Activated CD8-positive, alpha-beta memory T cell treated with anti-CD3 and anti-CD28 coated beads for 1 hour (primary cell): ENCODE measurements at places on chromosomes 3 and 15.

DNA sequence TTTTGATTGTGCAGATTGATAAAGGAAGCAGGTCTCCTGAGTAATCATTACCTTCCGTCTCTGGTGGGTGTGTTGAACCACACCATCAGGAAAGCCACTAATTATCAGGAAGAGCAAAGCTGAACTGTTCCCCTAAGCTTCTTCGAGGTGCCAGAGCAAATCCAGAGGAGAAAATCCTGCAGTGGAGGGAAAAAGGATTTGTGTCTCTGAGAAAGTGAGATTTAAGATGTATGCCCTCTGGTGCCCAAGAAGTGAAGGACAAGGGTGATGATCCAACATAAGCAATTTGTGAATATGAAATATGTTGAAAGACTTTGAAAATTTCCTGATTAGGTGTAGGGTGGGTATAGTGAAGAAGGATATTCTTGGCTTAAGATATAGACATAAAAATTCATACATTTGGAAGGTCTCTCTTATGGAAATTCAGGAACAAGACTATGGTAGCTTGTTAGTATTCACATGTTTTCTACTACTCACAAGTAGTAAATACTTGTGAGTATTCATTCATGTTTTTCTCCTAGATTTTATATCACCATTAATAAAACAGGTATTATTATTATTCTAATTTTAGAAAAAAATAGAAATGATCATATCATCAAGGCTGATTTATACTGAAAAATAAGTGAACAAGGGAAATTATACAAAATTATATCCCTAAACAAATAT is 34.8 kb downstream of the COMMD2 start:
- no peak for DNase-seq

DNA sequence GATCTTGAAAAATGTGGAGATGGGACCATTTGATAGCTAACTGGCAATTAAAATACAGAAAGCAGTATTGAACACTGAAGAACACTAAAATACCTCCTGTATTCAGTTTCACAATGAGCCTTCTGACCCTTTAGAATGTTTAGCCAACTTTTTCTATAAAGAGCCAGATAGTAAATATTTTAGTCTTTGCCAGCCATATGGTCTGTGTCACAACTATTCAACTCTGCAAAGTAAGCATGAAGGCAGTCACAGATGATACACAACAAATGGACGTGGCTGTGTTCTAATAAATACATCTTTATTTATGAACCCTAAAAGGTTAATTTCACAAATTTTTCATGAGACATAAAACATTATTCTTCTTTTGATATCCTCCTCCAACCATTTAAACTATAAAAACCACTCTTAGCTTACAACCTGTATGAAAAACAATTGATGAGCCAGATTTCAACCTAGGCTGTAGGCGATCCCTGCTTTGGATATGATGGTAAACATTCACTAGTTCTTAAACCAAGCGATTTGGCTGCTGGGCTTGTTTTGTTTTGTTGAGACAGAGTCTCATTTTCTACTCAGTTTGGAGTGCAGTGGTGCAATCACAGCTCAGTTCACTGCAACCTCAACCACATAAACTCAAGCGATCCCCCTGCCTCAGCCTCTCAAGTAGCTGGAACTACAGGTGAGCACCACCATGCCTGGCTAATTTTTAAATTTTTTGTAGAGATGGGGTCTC is 13.6 kb upstream of the CSPG5 start:
- DNase-seq: no peak

GRCh38 chr3:185532901-185533300 is 19.5 kb downstream of the LIPH start:
- no peak for DNase-seq

DNA sequence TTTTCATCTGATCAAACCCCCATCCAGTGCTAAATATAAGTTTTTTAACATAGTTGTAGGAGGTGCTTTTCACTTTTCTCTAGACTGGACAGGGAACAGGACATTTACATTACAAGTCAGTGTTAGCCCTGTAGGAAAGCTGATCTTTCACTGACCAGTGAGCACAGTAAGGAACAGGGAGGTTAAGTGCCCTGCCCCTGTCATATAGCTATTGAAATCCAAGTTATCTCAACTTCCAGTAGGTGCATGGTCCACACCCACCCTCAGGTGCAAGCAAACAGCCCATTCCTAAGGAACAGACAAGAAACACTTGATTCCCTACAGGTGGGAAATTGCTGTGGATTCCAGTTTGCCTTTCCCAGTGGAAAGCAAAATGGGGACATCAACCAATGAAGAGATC is 79.1 kb upstream of the EIF1B start:
- DNase-seq: no peak

DNA sequence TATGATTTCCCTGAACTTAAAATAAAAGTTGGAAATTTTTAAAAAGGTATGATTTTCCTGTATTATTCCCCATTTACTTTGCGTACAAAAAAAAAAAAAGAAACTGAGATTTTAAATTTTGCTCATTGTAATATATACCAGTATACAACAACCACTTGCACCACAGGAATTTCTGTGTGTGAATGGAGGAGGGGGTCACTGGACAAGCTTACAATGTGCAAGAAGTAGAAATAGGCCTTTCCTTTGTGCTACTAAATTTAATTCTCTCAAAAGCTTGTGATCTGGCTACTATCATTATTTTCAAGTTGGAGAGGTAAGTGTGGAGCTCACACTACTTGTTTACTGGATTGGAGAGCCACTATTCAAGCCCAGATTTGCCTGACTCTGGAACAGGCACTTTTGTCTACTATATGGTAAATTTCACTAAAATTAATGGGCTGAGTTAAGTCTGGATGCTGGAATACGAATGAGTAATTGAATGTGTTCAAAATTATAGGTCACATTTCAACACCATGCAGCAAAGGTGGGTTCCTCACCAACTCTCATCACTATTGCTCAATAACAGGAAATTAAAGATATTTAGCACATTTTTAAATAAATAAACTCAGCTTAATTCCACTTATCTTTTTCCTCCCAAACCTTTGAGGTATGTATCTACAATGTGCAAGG is 148.0 kb upstream of the MBNL1 start:
- DNase-seq: no peak

DNA sequence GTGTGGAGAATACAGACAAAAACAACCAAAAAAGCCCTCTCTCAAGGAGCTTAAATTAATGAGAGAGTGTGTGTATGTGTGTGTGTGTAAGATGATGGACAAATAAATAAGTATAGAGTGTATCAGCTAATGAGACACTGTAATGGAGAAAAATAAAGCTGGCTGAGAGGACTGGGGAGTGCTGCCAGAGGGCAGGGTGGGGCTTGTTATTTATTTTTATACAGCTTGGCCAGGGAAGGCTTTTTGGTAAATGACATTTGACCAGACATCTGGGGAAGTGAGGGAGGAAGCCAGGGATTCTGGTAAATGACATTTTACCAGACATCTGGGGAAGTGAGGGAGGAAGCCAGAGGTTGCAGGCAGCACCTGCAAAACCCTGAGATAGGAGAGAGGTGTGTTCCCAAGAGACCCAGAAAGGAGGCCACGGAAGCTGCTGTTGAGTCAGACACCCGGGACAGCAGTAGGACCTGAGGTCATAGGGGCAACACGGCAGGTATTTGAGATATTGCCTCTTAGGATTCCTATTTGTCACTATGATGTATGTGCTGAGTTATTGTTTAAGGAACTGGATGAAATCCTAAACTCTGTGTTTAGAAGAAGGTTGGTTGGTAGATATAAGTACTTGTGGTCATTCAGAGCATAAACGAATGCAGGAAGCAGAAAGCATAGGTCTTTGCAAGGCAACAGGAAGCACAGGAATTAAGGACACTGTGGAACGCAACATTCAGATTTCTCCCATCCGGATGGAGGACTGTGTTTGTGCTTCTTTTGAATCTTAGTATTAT is 2.7 kb downstream of the SV2B start:
- no peak for DNase-seq

DNA sequence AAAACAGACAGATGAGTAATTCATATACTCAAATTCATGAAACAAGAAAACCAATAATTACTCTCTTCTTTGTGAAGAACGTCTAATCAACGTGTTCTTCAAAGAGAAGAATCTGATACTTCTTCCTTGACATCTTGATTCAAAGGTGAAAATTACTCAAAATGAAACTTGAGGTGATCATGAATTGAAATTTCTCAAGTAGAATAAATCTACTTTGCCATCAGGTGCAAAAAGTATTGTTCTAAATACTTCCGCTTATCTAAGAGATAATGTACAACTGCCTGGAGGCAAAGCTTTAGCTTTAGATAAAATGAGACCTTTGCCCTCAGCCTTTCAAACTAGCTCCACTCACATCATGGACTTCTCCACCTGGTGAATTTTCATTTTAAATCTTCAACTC is 13.9 kb upstream of the XXYLT1 start:
- DNase-seq: no peak

DNA sequence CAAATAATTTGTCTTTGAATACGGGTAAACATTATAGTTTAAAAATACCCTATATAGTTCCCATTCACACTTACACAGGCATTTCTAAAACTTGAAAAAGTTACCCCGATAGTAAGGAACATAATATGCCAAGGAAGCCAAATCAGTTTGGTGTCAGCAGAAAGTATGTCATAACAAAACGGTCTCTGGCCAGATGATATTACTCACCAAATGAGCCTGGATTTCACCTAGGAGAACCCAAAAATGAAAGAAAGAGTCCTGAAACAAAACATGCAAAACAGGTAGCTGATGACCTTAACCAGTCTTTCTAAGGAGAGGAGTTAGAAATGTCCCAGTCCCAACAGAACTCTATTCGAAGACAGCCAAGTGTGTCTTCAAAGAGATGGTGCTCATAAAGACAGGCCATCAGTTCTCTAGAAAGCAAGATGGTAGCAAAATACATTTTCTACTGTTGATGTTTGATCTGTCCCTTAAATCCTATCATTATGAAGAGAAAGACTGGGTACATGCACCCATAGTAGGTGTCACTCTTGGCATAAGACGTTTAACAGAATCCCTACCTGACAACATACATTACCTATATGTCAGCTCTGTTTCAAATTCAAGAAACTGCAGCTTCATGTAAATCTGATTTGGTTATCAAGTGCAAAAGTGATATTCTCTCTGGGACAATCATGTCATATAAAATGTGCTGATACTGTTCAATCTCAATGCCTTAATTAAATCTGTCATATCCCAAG is 942.5 kb downstream of the ROBO1 start:
- no peak for DNase-seq

DNA sequence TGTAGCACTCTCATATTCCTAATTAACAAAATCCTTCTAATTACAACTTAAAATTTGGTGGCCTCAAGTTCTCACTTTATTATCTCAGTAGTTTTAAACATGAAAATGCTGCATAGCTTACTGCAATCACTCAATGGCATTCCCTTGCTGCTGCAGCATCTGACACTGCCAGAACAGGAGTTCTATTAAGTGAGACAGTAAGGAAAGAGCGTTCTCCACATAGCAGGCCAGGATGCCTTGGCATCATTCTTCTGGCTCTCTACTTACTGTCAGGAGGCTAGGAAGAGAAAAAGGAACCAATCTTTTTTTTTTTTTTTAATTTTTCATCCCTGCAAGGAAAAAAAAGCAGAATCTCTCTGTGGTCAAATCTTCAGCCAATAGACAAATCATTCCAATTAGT is 3.2 kb downstream of the CNBP start:
- DNase-seq: no peak

GRCh38 chr3:60582288-60582687 is 669.0 kb downstream of the FHIT start:
- no peak for DNase-seq

DNA sequence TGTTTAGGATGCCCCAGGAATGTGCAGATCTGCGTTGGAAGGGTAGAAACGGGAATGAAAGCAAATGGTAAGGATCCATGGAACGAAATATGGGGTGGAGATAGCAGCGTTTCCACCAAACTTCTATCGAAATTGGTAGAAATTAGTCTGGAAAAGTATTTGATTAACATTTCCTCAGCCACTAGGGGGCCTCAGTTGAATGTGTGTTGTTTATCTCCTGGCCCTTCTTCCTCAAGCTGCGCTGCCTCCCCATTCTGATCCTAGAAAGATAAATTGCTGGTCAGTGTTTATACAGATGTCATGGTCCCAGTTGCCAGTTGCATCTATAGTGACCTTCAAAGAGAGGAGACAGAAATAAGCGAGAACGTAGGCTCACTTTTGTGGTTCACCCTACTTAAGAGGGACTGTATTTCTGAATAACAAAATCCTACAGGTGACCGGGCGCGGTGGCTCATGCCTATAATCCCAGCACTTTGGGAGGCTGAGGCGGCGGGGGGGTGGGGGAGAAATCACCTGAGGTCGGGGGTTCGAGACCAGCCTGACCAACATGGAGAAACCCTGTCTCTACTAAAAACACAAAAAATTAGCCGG is 457.1 kb downstream of the SQOR start:
- no peak for DNase-seq

DNA sequence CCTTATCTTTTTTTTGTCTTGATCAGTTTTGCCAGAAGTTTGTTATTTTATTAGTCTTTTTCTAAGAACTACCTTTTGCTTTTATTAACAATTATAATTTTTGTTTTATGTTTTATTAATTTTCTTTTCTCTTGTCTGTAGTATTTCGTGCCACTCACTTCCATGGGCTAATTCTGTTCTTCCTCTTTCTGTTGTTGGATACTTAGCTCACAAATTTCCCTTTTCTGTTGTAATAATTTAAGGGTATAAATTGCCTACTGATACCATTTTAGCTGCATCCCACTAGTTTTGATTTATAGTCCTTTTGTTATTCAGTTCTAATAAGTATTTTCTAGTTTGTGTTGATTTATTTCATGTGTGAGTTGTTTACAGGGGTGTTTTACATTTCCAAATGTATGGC is 48.6 kb downstream of the SNRK start:
- no peak for DNase-seq

- no peak for DNase-seq
Measured at GRCh38 chr3:27540231-27540630, 56.0 kb upstream of the SLC4A7 start.

GRCh38 chr3:85075663-85076062 is 116.9 kb downstream of the CADM2 start:
- DNase-seq: no peak

DNA sequence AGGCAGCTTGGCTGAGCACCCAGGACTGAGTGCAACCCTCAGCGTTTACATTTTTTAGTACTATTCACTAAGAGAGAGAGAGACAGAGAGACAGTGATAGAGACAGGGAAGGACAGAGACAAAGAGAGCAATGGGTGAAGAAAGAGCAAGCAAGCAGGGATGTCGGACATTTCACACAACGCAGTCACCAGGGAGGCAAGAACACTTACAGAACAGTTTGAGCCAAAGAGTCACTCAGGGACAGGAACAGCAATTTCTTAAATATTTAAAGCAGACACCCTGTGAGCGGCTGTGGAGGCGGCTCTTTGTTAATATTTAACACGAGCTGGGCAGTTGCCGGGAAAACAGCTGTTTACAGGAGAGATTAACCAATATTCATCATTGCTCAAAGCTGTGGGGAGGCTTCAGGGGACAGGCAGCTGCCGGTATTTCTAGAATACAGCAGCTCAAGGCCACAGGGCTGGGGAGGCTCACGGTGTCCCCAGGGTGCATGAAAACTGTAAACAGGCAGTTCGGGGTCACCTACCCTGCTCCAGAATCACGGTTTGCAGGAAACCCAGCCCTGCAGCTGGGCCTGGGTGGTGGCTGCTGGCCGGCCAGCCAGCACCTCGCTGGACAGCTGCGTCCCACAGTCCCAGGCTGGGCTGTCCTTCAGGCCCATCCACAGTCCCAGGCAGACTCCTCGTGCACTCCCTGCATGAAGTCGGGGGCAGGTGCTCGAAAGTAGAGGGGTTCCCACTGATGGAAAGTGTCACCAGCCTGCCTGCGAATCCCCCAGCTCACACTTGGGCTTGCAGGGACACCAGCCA is 38.8 kb upstream of the PCSK6 start:
- DNase-seq: no peak

- DNase-seq: no peak
Measured at GRCh38 chr3:50515565-50516439, 12.4 kb upstream of the CACNA2D2 start.
